ENCODE measurements at places on chromosomes 5 and 9. TPM values are rescaled to one million over a fixed set of nuclear protein-coding genes. Genes with fewer than 3 reads are reported as not detected.

The CCDC152 gene
- total RNA-seq = 0.78 TPM

The GABRA1 gene
- total RNA-seq = not detected

The CNTNAP3B gene
- 0.26 TPM for total RNA-seq

The C9 gene
- 0.54 TPM for total RNA-seq

The TXN gene
- 608 TPM for total RNA-seq

The MPDZ gene
- 41.3 TPM for total RNA-seq

The ANKRD55 gene
- total RNA-seq = 0.13 TPM

The PCDHA1 gene
- 0.11 TPM for total RNA-seq

The CDH9 gene
- total RNA-seq = not detected

The HAVCR2 gene
- 0.43 TPM for total RNA-seq

The ITGA1 gene
- 51.6 TPM for total RNA-seq

Measured in articular chondrocyte of knee joint (primary cell).